ENCODE measurements at places on chromosomes 2 and 18.

- DNase-seq = no peak
These were observed 14.1 kb downstream of the LTBP1 start for GRCh38 chr2:32960647-32961403.

DNA sequence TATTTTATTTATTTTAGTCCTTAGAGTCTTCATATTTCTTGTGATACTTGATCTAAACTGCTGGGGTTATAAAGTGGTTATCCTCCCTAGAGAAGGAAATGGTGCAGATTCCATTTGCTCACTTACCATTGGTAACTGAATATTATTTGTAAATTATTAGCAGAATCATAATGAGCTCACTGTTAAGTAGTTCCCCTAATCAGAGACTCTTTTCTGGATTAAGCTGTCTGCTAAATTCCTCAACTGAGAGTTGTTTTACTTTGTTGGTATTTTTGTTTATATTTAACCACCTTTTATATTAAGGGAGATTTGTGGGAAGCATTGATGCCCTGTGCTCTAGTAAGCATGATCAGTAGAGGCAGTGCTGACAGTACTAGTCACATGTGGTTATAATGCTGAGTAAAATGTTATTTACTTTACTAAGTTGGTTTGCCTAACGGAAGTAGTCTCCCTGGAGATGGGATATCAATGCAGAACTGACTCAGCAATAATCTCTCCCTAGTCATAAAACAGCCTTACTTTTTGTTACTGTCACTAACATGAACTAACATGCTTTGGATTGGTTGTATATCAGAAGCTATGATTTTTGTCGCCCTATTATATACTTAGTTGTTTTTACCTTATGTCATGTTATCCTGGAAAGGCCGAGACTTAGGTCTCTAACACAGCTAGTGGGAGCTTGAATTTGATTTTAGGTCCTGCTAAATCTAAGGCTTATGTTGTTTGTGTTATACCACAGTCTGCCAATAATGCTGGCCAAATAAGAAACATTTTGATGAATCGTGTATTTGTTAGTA is 166.7 kb downstream of the MCFD2 start:
- peak; percentile 15 for DNase-seq

DNA sequence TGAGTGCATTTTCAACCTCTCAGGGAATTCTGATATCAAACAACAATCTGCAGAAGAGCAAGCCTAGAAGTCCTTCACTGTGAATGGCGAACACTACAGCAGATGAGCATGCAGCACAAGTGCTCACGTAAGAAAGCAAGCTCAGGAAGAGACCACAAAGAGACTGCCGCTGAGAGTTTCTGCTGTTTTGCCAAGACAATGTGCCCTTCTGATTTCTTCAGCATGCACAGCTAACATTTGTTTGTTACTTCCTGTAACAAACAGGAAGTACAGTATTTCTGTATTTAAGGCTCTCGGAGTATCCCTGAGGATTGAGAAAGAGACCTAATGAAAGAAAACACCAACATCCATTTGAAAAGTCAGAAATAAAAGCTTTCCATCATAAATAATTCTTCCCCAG is 45.9 kb downstream of the MBOAT2 start:
- DNase-seq = no peak

- DNase-seq = no peak
These were observed 23.4 kb upstream of the TET3 start for GRCh38 chr2:73961274-73961673.

GRCh38 chr18:48490641-48491293 is 48.1 kb upstream of the CTIF start:
- DNase-seq = no peak

DNA sequence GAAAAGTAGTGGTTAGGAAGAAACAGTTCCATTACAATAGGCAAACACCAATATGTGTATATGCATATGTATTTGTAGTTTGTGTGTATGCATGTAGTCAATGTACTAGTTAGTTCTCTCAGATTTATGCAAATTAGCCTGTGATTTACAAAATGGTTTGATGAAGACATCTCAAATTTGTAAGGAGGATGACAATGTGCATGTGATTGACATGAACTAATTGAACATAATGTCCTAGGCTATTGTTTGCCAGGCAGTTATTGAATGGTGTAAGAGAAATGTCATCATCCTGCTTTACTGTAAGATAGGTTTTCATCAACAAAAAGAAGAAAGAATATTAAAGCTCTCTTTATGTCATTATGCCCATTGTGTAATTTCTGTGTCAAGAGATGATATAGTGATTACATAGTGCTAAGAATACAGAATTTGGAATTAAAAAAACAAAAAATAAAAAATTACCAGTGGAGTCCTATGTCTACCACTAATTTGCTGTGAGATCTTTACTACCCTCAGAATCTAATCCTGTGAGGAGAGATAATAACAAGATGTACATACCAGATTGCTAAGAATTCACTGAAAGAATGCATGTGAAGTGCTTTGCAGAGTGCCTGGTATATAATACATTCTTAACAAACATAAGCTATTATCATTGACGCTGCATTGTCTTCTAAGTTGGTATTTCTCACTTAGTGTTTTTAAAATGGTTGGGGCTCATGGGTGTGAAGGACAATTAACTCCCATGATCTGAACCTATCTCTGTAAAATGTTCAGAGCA is 258.0 kb downstream of the CPS1 start:
- no peak for DNase-seq

GRCh38 chr18:35096677-35097011 is 55.4 kb downstream of the MAPRE2 start:
- no peak for DNase-seq

GRCh38 chr2:81087646-81088045 is 783.1 kb upstream of the LRRTM1 start:
- no peak for DNase-seq

GRCh38 chr18:49174478-49174877 is 223.7 kb upstream of the SMAD7 start:
- no peak for DNase-seq

- no peak for DNase-seq
These were observed 176.9 kb upstream of the NABP1 start for GRCh38 chr2:191500884-191501560.

DNA sequence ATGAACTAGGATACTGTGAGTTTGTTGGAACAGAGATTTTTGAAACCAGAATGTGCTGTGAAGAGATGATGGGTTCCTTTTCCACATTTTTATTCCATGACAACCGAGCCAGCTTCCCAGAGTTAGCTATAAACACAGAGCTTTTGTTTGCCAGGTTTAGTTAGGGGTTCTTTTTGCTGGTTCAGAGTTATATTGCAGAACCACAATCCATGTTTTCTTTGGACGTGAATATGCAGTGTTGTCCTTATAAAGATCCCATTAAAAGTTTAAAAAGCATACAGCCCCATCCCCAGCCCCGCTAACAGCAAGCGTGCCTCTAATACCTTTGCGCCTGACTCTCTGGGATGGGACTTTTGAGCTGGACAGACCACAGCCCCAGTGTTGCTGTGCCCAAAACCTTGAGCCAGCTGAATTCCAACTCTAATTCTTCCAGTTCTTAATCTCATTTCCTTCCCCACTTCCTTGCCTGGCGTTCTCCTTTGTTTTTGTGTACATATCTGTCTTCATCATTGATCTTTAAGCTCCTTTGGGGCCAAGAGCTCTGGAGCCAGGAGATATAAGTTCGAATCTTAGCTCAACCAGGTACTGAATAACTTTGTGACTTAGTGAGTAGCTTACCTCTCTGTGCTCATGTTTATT is 72.3 kb downstream of the SPATS2L start:
- DNase-seq = no peak

GRCh38 chr2:225137971-225138370 is 95.7 kb upstream of the DOCK10 start:
- no peak for DNase-seq

DNA sequence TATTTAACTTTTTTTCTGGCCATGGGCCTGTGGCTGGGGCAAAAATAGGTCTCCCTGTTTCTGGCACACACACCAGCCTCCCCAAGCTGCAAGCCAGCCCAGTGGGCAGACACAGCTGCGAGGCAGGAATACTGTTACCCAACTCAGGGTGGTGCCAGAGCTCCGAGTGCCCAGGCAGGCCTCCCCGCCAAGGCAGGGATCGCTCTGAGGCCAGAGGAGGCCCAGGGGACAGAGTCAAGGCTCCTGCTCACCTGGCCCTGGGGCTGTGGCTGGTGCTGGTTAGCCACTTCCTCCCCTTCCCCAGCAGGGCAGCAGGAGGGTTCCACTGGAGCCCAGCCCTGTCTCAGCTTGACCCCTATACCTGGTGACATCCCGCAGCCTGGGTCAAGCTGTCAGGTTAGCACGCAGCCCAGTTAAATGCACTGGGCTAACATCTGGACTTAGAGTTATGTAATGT is 67.1 kb upstream of the EPAS1 start:
- no peak for DNase-seq

GRCh38 chr18:47990981-47991380 is 60.5 kb upstream of the SMAD2 start:
- no peak for DNase-seq

DNA sequence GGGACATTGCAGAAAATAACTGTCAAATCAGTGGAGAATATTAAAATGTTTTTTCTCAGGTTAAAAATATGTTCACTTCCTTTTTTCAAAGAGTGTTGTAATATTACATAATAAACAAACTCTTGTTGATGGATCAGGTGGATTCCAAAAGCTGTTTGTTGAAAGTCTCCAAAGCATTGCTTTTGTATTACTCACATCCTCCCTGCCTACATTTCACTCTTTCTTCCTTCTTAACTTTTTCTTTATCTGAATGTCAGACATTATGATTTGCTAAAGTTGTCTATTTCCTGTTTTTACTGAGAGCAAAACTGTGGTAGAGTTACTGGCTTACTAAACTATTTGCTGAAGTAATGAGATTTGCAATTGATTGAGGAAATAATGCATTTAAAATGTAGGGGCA is 92.1 kb downstream of the CDH19 start:
- DNase-seq = no peak

DNA sequence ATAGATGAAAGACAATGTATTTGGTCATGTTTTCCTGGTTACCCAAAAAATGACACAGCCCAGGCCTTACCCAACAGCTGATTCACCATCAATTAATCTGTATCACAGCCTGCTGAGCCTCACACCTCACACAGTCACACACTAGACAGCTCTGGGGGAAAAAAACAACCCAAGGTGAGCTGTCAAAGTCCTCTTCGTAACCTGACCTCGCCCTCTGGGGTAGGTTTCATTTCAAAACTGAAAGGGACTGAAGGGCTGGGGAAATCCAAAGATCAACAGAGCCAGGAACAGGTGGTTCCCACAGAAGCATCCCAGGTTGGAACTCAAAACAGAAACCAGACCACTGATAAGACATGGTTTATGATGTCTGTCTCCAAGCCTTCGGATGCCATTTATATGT is 18.2 kb upstream of the PCBP1 start:
- no peak for DNase-seq

DNA sequence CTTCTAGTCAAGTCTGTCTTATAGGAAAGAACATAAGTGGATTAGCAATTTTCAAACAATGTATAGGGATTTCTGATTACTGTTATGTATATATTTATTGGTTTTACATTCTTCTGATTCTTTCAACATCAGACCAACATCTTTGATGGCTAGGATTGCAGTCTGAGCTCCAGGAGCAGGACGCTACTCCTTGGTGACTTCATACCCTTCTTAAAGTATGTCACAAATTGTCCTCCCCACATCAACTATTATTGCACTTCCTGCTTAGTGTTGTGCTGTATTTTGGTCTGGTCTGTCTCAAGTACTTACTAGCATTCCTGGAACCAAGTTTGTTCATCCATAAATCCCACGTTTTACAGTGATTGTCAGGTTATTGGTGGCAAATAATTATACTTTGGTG is 49.0 kb downstream of the MAP2 start:
- no peak for DNase-seq

DNA sequence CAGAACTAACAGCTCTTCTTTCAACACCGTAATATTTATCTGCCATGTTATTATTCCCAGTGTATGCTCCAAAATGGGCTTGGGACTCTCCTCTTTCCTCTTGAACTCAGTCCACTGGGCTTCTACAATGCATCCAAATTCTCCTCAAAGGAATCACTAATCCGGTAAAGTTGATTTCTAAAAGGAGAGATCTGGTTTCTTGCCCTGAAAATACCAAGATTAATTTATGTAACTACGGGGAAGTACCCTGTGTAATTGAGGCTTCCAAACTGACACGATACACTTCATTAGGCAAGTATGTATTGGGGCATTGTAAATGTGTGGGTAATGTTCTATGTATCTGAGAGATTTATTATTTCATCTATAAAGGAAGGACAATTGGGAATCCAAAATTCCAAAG is 5.7 kb downstream of the NCKAP5 start:
- DNase-seq = no peak

DNA sequence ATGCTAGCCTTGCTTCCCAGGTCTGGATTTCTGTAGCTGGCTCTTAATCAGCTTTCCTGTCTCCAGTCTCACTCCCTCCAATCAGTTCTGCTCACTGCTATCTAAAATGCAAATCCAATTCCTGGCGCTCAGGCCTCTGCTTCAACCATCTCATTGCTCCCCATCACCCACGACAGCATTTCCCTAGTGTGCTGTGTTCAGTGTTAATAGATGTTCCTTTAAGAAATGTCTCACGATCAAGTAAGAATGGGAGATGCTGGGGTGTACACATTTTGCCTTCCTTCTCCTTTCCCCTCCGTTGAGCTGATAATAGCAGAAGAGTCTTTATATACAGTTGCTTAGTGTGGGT is 1.6 kb upstream of the PUM2 start:
- no peak for DNase-seq

DNA sequence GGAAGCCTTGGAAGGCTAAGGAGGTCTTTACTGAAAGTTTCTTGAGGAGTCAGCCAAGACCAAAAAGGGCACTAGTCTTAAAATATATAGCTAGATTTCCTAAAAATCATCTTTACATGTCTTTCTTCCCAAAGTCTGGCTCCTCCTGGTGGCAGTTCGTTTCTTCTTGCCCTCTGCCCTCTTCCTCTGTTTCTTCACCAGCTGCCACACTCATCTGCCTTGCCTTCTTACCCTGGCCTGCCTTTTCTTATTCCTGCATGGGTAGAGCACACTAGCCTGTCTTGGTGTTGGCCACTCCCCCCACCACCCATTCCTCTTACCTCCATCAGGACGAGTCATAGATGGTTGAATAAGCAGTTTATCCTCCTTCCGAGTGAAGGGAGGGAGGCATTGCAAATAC is 129.8 kb downstream of the RAPGEF4 start:
- no peak for DNase-seq

Measured in SW 1271 (cell line).